ENCODE measurements at places on chromosomes 2 and 18. TPM values are rescaled to one million over a fixed set of nuclear protein-coding genes. Genes with fewer than 3 reads are reported as not detected.

DNA sequence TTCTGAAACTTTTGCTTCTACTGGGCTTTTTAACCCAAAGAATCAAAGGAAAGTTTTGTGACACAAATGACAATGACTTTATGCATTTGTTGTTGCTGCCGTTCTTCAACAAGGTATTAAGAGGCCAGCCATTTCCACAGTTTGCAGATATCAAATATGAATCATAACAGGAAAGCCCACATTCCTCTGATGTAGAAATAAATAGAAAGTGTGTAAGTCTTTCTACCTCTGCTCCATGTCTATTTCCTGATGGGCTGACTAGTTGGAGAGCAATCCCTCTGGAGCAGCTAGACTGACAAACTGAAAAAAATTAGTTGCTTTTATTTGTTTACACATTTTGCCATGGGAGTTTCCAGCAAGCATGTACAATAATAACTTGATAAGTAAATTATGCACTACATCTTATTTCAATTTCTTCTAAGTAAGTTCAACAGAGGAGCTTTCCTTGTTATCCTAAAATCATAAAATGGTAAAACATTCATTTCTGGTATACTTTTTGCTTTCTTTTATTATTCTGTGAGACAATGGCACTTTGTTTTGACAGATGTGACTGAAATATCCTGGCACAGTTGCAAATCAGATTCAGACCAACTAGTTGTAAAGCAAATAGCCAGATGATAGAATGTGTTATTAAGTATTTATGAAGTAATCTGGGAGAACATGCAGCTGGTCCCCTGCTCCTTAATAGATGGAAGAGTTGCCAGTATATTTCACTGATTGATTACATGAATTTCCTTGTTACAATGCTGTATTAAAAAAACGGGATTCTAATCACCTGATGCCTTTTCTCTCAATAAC is 266.7 kb downstream of the METTL4 start:
- H3K36me3 ChIP-seq: no peaks in the 10 kb centered on the region
- peaks cover 28% of the 10 kb centered on the region for H3K27me3 ChIP-seq
- H3K4me3 ChIP-seq: no peak overlapping the region
- no peak overlapping the region for H3K27ac ChIP-seq

DNA sequence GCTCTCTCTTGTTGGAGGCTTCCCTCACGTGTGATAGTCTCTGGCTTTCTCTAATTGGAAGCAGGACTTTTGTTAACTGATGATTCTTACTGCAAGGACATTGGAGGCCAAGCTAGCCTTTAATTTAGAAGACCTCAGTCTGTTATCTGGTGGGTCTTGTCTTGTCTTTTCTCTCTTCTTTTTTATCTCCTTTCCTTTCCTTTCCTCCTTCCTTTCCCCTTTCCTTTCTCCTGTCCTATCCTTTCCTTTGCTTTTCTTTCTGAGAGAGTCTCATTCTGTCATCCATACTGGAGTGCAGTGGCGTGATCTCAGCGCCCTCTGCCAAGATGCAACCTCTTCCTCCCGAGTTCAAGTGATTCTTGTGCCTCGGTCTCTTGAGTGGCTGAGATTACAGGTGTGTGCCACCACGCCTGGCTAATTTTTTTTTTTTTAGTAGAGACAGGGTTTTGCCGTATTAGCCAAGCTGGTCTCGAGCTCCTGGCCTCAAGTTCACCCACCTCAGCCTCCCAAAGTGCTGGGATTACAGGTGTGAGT is 18.1 kb downstream of the CCNYL1 start:
- peaks cover 2% of the 10 kb centered on the region for H3K36me3 ChIP-seq
- H3K4me3 ChIP-seq: no peak overlapping the region
- peaks cover 16% of the 10 kb centered on the region for H3K4me1 ChIP-seq
- no peak overlapping the region for H3K27ac ChIP-seq

- peak; percentile 60 for DNase-seq
- peaks cover 42% of the 10 kb centered on the region for H3K36me3 ChIP-seq
Measured at GRCh38 chr2:38581193-38582147, 21.3 kb downstream of the HNRNPLL start.

- no peaks in the 10 kb centered on the region for H3K4me1 ChIP-seq
- no peak overlapping the region for H3K4me3 ChIP-seq
- H3K36me3 ChIP-seq: no peaks in the 10 kb centered on the region
- DNase-seq: no peak
- H3K27ac ChIP-seq: no peak overlapping the region
- peaks cover 2% of the 10 kb centered on the region for H3K27me3 ChIP-seq
Measured at GRCh38 chr18:78603102-78603983, 376.3 kb upstream of the SALL3 start.

DNA sequence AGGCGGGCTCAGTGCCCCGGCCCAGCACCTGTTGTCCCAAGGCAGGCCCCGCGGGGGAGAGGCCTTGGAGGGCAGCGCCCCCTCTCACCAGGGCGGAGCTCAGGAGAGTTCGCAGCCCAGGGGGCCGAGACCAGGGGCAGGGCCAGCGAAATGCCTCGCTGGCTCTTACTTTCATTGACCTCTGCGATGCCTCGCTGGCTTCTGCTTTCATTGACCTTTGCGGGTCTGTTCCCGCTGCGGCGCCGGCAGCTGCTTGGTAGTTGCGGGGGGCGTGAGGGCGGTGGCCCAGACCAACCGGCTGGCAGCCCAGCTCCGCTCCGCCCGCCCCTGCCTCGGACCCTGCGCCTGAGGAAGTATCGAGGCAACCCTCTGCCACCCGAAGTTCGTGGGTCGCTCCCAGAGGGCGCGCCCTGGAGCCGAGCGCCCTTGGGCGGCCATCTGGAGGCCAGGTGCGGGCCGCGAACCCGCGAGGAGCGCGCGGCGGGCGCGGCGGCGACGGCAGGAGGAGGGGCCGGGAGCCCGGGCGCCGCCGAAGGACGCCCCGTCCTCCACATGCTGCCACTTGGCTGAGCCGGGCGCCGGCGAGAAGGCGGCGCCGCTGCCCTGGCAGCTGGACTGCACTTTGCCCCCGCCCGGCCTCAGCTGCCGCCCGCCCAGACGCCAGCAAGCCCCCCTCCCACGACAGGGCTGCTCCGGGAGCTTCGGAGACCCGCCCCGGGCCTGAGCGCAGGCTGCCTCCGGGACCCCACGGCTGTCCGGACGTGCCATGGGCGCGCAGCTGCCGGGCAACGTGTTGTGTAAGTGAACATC is 118.0 kb upstream of the MSTN start:
- H3K27me3 ChIP-seq: peaks cover 22% of the 10 kb centered on the region
- H3K4me1 ChIP-seq: peaks cover 8% of the 10 kb centered on the region
- no peak overlapping the region for H3K27ac ChIP-seq
- H3K36me3 ChIP-seq: no peaks in the 10 kb centered on the region

DNA sequence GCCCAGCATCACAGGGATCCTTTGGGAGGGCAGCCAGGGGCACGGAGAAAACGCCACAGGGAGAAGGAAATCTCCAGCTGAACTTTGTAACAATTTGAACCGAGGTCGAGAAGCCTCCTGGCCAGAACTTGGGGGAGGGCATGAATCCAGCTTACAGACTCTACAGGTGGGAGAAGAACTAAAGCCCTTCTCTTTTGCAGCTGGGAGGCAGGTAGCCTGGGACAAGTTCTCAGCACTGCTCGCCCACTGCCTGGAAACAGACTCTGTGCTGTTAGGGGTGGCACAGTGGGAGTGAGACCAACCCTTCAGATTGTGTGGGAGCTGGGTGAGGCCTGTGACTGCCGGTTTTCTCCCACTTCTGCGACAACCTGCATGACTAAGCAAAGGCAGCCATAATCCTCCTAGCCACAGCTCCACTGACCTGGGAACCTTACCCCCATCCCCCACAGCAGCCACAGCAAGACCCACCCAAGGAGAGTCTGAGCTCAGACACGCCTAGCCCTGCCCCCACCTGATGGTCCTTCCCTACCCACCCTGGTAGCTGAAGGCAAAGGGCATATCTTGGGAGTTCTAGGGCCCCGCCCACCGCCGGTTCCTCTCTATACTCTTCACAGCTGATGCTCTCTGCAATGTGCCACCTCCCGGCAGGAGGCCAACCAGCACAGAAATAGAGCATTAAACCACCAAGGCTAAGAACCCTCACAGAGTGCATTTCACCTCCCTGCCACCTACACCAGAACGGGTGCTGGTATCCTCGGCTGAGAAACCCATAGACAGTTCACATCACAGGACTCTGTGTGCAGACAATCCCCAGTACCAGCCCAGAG is 136.0 kb upstream of the SIX2 start:
- no peaks in the 10 kb centered on the region for H3K36me3 ChIP-seq
- H3K4me3 ChIP-seq: no peak overlapping the region
- no peaks in the 10 kb centered on the region for H3K4me1 ChIP-seq
- H3K27ac ChIP-seq: no peak overlapping the region
- DNase-seq: no peak

DNA sequence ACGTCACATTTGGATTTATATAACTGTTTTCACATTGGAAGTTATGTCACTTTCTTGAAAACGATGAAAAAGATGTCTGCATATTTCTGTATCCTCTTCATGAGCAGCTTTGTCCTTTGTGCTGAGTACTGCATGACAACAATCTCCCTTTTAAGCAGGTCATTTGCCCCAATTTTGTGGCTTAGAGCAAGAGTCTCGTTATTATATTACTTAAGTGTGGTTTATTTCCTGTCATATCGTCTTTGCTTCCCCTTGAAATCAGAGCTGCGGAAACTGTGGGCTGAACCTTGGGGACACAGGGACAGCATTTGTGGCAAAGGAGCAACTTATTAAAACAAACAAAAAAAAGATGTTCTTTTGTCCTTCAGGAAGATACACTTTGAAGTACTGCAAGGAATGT is 254.0 kb upstream of the DSEL start:
- H3K4me1 ChIP-seq: no peaks in the 10 kb centered on the region
- DNase-seq: no peak
- H3K27ac ChIP-seq: no peak overlapping the region
- no peaks in the 10 kb centered on the region for H3K36me3 ChIP-seq

DLGAP1 gene
- total RNA-seq: 0.14 TPM

DES gene
- total RNA-seq: not detected

POMC gene
- total RNA-seq: 8.3 TPM

SALL3 gene
- total RNA-seq: not detected

Data from activated CD4-positive, alpha-beta T cell treated with anti-CD3 and anti-CD28 coated beads for 36 hours (primary cell).